ENCODE measurements at places on chromosomes 3 and 15.

DNA sequence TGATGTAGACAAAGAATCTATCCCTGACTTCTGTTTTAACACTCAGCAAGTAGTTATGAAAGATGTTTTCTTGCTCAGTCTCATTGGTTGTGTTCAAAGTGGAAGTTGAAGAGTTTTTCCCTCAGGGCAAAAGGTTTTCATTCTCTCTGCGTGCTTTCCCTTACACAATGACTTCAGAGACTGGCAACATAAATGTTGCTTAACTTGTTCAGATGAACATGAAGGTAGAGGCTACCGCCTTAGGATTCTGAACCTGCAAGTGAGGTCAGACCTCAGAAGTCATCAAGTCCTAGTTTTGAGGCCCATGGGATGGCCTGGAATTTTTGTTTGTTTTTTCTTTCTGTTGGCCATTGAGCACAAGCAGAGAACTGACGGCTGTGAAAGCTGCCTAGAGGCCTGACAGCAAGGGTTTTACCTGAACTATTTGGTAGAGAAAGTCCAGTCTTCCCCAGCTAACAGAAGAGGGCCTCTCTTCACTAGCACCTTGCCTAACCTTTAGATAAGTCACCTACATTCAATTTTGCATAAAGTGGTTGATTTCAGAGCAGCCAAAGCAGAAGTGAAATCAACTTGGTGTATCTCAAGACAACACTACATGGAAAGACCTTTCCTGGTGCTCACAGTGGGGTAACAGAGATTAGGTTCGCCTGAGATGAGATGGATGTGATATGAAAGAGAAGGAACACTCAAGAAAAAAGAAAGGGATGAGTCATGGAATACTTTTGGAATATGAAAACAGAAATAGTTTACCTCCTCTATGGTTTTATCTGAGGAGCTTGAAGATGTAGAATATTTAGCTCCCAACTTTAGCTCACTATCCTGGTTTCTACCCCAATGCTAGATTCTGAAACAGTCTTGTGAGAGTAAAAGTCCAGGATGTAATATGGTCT lies 53.6 kb upstream of the AP4E1 start:
- DNase-seq: no peak

DNA sequence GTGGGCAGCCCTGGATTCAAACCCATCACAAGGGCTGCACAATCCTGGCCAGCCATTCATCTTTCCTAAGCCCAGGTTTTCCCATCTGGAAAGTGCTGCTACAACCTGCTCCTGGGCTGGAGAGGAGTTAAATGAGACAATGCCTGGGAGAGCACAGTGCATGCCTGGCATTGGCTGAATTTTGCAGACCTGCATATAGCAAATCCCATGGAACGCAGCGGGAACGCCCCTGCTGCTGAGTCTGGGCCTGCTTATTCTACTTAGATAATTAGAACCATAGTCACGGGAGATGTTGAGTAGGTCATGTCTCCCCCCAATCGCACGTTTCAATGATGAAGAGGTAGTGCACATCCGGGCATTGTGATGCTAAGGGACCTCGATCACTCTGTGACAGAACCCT lies 46.6 kb downstream of the ABTB1 start:
- no peak for DNase-seq

- no peak for DNase-seq
Measured at GRCh38 chr3:72329354-72329753, 518.9 kb downstream of the SHQ1 start.

DNA sequence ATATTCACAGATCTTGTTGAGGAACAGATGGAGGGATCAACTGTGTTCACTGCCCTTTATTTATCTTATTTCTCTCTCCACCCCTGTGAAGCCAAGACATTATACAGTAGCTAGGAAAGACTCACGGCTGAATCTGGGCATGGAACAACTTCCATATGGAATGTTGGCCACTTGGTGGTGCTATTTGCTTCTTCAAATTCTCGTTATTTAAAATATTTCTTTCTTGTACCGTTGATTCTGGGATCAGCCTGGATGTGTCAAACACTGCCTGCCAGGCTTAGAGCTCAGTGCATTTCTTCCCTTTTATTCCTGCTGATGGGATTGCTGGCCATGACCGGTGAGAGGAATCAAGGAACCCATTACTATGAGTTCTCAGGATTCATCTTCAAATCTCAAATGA lies 17.5 kb upstream of the GASK1A start:
- DNase-seq: peak; percentile 74

DNA sequence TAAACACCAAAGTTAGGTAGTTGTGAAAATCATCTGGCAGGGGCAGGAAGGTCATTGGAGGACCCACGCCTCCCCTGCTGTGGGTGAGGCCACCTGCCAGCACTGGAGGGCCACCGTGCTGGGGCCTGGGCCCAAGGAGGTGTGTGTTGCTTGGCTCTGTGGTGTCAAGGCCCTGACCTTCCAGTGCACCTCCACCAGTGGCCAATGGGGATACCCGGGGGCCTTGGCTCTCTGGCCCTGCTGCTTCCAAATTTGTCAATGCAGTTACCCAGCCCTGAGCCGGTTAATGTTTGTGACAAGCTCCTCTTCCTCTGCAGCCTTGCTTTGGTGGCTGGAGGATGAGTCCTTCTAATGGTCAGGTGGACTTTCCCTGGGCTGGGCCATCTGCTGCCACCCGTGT lies 150.2 kb downstream of the KLF13 start:
- DNase-seq: peak; percentile 36

GRCh38 chr15:77538027-77538451 lies 94.7 kb downstream of the LINGO1 start:
- DNase-seq: no peak

DNA sequence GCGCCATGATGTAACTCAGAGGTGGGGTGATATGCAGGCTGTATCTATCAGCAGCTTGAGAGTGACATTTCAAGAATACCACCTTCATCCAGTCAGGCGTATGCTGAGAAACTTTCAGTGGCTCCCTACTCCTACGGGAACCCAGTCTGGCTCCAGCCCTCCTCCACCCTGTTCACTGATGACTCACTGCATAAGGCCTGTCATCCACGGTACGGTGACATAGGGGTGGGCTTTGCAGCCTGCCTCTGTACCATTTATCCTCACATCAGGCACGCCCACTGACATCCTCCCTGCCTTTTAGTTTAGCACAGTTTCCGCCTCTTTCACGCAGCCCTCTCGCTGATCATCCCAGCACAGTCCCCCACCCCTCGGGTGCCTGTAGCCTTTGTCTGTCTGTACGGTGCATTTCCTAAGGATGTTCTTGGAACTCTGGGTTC lies 11.7 kb downstream of the PXYLP1 start:
- peak; percentile 36 for DNase-seq

- DNase-seq: no peak
Measured at GRCh38 chr3:162152636-162153035, 656.0 kb downstream of the OTOL1 start.

- DNase-seq: no peak
Measured at GRCh38 chr15:99347574-99347973, 96.3 kb downstream of the LRRC28 start.

GRCh38 chr3:31408720-31409119 lies 124.0 kb upstream of the STT3B start:
- DNase-seq: no peak

- peak; percentile 70 for DNase-seq
Measured at GRCh38 chr3:67614195-67614594, 40.2 kb downstream of the SUCLG2 start.

DNA sequence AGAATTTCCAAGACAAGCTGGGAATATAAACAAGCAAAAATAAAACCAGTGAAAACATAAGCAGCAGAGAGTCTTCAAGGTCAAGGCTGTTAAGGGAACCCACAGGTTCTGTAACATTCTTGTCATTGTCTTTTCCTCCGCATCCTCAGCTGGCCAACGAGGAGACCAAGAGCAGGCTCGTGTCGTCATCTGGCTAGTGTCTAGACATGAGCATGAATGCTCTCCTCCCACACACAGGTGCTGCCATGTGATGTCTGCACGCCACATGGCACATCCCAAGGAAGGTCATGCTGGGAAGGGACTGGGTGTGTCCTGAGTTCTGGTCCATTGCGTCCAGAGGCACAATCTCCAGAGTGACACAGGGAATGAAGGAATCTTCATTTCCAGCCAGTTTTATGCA lies 156.2 kb downstream of the POLR2M start:
- no peak for DNase-seq

DNA sequence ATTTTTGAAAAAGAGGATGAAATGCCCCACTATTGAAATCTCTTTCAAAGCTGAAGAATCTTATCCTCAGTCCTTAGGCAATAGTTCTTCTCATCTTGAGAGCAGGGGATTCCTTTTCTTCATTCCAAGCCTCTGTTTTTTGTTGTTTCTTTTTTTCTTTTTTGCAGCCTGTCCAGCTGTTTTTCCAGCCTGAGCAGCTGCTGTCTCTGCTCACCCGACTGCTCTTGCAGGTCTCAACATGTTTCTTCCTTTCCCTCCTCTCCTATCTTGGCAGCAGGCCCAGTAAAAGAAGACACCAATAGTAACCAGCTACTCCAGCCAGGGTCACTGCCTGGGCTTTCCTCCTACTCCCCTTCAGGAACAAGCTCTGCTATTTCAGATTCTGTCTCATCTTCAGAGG lies 23.8 kb downstream of the MEX3B start:
- no peak for DNase-seq

DNA sequence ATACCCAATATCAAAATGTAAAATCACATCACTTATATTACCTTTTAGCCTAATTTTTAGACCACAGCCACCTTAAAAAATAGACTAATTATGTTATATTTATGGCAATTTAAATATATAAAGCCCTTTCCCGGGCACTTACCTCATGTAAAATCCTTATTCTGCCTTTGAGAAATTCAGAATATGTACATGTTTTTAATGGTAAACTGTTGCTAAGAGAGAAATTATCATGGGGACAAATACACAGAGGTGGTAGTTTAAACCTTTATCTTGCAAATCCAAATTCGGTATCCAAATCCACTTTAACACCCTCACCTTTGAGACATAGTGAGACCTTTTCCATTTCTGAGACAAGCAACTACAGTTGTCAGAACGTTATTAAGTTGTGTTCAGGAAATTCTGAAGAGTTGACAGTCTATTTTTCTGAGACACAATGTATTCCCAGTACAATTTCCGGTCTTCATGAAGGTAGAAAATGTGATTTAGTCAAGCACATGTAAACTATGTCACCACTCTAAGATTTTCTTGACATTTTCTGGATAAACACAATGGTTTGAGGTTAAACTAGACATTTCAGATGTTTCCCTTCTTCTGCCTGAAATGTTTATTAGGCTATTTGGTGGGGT lies 10.6 kb upstream of the VGLL3 start:
- no peak for DNase-seq

Data from endodermal cell (in vitro differentiated cells).